Cortex of kidney (tissue), 1 donor: ENCODE measurements at places on chromosomes 7 and 10.

DNA sequence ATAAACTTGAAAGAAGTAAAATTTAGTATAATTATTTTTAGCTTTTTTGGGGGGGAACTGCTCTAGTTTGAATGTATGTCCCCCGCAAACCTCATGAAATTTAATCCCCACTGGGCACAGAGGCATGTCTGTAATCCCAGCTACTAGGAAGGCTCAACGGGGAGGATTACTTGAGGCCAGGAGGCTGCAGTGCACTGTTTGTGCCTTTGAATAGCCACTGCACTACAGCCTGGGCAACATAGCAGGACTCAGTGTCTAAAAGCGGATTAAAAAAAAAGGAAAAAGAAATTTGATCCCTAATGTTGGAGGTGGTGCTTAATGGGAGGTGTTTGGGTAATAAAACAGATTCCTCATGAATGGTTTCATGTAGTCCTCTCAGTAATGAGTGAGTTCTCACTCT, 43.1 kb upstream of the PHF14 start:
- no peak for DNase-seq

- DNase-seq: no peak
These were observed 18.9 kb upstream of the RBM33 start for GRCh38 chr7:155625557-155625956.

DNA sequence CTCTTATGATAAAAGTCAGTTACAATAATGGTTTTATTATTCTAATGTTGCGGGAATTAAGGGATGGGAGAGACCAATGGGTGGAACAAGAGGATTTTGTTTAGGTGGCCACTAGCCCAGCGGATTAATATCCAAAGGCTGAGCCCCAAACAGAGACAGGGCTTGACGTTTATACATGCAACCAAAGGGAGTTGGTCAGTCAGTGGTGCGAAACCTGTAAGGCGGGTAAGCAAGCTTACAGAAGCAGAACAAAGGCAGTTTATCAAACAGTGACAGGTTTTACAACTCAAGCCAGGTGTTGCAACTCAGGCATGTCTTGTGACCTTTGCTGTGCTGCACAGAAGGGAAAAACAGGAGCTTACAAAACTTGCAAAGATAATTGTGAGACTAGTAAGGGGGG, 622.9 kb upstream of the MBL2 start:
- no peak for DNase-seq

DNA sequence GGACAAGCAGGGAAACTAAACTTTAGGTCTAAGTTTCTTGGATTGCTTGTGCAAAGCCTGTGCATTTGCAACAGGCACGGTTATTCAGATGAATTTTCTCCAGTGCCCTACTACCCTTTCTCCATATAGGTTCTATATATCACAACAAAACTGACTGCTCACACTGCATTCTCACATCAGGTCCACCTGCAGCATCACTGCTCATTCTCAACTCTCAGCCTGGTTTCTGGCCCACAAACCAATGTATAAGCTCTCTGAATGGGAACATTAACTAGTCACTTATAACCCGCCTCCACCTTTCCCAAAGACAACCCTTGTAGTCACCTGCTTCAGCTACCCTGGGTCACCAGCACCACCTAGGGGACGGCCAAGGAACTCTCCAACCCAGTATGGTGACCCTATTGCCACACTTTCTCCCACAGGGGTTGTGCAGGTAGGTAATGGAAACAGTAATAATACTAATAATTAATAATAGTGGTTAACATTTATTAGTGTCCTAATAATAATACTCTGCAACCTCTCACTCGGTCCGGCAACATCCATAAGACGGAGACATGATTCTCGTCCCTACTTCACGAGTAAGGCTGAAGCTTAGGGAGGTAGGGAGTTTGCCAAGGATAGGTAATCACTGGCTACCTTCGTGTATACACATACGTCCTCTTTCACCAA, 97.3 kb downstream of the CLEC2L start:
- no peak for DNase-seq

DNA sequence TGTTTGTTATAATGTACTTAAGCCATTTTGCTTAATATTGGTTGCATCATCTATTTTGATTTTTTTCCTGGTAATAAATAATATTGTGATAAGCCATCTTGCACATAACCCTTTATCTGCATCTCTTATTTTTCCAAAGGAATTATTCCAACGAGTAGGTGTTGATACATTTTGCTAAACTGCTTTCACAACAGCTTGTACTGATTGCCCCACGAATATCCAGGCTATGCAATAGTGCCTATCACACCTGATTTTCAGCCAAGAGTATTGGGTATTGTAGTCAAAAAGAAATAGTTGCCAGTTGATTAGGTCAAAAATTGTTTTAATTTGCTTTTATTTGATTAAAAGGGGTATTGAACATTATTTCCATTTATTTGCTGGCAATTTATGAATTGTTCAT, 20.7 kb downstream of the CREB5 start:
- DNase-seq: no peak

GRCh38 chr10:9051328-9051974, 997.0 kb downstream of the GATA3 start:
- DNase-seq: no peak

- DNase-seq: no peak
These were observed 1303.0 kb downstream of the GATA3 start for GRCh38 chr10:9357471-9357870.

DNA sequence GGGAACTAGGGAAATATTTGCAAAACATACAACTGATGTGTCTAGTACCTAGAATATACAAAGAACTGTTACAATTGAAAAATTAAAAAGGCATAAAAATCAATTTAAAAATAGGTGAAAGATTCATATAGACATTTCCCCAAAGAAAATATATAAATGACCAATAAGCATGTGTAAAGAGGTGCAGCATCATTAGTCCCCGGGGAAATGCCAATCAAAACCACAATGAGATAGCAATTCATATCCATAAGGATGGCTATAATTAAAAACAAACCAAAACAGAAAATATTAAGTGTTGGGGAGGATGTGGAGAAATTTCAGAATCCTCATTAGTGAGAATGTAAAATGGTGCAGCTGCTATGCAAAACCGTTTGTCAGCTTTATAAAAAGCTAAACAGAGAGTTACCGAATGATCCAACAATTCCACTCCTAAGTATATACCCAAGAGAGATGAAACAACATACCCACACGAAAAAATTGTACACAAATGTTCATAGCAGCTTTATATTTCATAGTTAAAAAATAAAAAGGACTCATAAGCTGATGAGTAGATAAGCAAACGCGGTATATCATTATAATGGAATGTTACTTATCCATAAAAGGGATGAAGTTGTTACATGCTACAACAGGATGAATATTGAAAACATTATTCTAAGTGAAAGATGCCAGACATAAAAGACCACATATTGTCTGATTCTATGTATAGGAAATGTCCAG, 210.1 kb upstream of the INHBA start:
- DNase-seq: no peak

- no peak for DNase-seq
These were observed 266 bp upstream of the MDFIC start for GRCh38 chr7:114921631-114922025.

DNA sequence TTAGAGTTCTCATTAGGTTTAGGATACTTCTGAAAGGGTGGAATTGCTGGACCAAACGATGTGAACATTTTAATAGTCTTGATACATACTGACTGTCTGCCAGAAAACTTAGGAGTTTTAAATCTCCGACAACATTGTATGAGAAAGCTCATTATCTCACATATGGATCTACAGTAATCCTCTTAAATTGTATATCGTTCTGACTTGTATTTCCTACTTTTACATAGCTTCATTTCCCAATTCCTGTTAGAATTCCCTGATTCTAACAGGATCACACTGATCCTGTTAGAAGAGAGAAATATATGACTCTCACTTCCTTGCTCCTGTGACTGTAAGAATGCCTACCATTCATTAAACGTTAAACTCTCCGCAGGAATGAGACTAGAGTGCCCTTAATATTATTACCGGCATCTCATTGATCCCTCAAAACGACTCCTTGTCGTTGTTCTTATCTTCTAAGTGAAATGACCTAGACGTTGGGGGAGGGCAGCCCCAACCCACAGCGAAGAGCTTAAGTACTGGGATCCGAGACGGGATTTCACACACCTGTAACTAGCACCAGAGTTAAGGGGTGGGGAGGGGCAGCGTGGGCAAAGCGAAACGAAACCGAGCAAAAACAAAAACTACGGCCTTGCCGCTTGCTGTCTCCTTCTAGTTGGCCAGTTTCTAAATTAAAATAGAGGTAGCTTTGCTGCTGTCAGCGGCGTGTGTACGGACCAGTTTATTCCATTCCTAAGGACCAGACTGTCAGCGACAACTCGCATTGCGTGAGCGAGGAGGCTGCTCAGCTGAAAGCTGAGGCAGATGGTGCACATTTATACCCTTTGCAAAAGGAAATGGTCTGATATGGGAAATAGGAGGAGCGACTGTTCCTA, 678 bp upstream of the TMEM106B start:
- no peak for DNase-seq

- DNase-seq: no peak
These were observed 75.5 kb downstream of the UBE2H start for GRCh38 chr7:129877146-129877792.

DNA sequence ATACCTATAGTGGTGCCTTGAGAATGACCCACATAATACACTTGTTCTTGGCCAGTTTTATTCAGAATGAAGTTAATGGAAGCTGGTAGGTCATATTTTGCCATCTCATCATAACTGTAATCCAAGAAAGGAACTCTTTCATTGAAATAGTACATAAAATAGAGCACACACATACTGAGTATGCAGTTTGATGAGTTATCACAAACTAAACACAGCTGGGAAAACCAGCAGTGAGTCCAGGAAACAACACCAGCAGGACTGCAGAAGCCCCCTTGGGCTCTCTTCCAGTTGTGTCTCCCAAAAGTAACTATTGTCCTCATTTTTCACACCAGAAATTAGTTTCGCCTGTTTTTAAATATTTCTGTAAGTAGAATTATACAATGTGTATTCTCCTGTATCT, 19.8 kb upstream of the CH25H start:
- DNase-seq: no peak

DNA sequence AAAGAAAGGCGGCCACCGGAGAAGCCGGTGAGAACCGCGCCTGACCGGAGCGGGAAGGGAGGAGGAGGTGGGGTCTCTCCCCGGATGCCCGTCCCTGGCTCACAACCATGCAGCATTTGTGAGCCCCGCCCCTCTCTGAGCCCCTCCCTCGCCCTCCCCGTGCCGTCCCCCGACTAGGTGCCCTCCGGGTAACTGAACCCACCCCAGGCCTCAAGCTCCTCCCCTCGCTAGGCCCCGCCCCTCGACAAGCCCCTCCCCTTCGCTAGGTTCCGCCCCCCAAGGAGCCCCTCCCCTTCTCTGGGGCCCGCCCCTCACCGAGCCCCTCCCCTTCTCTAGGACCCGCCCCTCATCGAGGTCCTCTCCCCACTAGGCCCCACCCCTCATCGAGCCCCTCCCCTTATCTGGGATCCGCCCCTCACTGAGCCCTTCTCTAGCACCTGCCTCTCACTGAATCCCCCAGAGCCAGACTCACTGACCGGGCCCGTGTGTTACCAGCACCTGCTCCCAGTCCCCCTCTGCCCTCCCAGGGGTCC, 42.2 kb upstream of the HSPB1 start:
- DNase-seq: no peak

DNA sequence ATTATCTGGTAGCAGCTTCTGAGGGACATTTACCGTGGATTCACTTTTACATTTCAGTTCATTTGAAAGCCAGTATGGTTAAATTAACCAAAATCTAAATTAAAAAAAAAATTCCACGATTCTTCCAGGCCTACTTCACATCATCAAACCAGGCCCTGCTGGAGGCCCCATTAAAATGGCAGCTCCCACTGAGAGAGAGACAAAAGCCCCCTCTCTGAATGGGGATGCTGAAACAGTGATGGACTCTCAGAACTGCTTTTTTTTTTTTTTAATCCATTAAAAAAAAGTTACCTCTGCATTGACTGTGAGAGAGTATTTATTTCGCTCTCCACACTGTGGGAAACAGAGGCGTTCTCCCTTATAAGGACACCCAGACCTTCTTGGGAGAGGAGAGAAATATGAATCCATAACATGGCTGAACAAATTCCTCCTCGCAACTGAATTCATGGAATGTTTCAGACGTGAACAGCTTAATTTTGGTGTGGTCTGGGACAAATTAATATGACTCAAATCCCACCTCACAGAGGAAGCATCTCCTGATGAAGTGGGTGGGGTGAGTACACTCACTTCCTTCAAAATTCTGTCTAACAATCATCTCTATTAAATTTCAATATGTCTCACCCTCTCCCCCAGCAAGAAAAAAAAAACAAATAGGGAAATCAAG, 73.5 kb downstream of the SAMD9 start:
- DNase-seq: no peak

DNA sequence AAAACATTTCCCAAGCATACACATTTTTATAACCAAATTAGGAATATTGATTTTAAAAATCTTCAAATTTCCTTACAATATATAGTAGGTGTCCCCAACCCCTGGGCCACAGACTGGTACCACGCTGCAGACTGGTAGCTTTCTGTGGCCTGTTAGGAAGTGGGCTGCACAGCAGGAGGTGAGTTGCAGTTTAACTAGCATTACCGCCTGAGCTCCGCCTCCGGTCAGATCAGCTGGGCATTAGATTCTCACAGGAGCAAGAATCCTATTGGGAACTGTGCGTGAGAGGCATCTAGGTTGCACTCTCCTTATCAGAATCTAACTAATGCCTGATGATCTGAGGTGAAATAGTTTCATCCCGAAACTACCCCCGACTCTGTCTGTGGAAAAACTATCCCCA, 62.1 kb downstream of the ZWINT start:
- DNase-seq: no peak

DNA sequence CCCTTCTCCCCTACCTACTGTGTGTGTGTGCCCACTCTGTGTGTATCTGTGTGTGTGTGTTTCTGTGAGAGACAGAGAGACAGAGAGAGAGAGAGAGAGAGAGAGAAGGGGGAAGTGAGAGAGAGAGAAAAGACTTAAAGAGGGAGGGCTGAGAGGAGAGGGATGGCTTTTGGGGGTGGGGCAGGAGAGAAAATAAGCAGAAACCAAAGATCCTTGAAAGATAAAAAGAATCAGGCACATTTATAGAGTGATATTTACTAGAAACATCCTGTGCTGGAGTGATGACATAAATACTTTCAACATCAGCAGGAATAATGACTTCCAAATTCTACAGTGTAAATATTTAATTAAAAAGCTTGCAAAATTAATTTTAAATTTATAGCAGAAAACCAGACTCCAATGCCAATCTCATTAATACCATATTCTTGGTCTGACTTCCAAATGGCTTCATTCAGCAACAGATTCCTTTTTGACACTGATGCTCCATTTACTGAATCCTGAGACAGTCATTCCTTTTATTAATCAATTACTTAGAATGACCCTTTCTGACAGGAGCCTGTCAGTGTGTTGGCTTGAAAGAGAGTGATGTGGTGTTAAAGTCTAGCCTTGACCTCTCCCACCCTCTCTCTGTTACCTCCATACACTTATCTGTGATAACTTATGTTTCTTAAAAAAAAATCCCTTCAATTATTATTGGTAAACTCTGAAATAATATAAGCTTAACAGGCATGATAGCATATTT, 41.7 kb upstream of the WNT2 start:
- no peak for DNase-seq

DNA sequence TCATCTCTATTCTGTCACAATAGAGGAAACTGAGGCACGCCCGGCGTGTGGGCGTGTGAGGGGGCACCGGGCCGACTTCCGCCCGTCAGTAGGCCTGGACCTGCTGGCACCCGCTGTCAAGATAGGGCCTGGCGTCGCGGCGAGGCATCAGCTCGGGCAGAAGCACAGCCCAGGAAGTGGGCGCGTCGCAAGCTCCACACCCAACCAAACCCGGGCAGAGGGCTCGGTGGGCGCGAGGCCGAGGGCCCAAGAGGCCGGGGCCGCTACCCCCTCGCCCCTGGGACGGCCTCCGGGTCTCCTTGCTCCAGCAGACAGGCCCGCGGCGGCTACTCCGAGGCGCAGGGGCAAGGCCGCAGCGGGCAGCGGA, 91.2 kb downstream of the SPAG6 start:
- no peak for DNase-seq
